Ureter (tissue), 1 donor: ENCODE measurements at places on chromosomes 13 and 19.

GRCh38 chr13:37488726-37489125, 109.8 kb downstream of the POSTN start:
- DNase-seq = no peak

DNA sequence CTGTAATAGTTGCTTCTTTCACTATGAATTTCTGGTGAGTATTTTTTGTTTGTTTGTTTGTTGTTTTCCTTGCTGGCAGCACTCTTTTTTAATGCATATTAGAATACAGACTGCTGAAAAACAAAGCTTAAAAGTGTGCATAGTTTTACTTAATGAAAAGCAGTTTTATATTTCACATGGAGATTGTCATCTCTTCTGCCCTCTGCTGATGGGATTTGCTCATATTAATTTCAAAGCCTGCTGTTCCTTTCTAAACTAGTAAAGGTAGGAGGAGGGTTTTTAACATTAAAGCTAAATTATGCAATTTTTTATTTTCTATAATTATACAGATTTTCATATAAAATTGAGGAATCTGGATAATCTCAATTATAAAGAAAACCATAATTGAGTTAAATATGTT, 692.6 kb upstream of the SLITRK1 start:
- no peak for DNase-seq

GRCh38 chr13:74322562-74322961, 188.4 kb upstream of the KLF12 start:
- no peak for DNase-seq

GRCh38 chr19:38840583-38840968, 9.0 kb upstream of the ECH1 start:
- DNase-seq = no peak

- no peak for DNase-seq
These were observed 194.3 kb downstream of the GPC6 start for GRCh38 chr13:93420887-93421286.

- peak; percentile 66 for DNase-seq
These were observed 36.2 kb upstream of the GARRE1 start for GRCh38 chr19:34217952-34218817.

DNA sequence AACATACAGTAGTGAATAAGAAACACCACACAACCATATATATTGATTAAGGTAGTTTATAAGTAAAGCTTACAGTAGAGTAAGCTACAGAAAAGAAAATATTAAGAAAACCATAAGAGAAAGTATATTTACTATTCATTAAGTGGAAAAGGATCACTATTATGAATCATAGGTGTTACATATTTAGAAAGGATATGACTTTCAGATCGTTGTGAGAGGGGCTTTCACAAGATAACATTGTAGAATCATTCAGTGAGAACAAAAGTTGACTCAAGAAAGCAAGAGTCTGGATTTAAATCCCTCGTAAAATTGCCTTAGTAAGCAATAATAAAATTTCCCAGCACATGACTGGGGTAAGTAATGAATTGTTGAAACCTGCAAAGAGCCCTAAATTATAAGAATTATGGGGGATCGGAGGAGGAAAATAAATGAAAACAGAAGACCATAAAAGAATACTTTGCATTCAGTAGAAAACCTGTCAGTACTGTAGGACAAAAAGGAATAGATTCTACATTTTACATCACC, 6.0 kb downstream of the UFM1 start:
- no peak for DNase-seq

GRCh38 chr13:55517312-55517711, 1623.4 kb upstream of the PRR20A start:
- no peak for DNase-seq

- no peak for DNase-seq
These were observed 22.9 kb downstream of the FBN3 start for GRCh38 chr19:8126511-8126910.

DNA sequence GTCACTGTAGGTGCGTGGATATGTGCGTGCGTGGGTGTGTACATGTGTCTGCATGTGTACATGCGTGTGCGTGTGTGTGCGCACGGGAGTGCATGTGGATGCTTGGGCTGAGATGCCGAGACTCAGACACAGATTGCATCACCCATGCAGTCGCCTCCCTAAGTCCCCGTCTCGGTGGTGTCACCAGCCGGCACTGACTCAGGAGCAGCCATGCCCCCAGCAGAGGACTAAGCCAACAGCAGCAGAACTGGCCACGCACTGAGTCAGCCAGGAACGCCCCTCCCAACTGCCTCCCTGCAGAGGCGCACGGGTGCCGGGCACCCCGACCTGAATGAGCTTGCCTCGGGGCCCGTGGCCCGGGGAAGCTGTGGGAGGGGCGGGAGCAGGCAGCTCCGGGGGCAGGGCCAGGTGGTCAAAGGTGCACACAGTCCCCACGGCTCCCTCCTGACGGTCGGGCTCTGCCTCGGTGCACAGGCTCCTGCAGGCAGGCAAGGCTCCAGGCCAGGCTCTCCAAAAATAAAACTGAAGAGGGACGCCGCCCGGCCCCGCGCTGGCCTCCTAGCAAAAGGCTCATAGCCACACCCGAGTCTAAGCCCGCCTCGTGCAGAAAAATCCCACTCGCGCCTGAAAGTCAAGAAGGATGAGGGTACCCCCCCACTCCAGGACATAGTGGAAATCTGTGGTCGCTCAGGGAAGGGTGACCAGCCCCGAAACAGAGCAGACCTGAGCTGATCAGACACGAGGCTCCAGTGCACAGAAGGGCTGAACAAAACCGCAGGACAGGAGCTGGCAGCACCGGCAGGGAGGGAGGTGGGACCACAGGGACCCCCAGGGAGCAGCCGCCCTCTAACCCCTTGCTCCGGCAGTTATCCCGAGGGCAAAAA, 49.2 kb downstream of the GADD45B start:
- DNase-seq = peak; percentile 74

DNA sequence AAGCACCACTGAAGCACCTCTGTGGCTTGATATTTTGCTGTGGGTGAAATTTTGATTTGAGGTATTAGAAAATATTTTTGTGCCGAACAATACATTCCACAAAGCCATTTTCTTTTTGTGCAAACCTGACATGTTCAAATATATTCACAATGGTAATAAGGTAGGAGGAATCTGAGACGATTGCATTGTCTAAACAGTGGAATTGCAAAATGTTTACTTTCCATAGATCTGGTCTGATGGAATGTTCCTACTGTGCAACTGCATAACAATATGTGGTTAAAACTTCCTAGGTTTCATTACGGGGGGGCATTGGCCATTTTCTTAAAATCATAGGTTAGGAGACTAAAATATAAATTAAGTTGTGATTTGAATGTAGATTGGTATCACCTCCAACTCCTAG, 42.7 kb upstream of the AKAP11 start:
- DNase-seq = no peak

- DNase-seq = no peak
These were observed 85.8 kb downstream of the EPSTI1 start for GRCh38 chr13:42906257-42906656.

DNA sequence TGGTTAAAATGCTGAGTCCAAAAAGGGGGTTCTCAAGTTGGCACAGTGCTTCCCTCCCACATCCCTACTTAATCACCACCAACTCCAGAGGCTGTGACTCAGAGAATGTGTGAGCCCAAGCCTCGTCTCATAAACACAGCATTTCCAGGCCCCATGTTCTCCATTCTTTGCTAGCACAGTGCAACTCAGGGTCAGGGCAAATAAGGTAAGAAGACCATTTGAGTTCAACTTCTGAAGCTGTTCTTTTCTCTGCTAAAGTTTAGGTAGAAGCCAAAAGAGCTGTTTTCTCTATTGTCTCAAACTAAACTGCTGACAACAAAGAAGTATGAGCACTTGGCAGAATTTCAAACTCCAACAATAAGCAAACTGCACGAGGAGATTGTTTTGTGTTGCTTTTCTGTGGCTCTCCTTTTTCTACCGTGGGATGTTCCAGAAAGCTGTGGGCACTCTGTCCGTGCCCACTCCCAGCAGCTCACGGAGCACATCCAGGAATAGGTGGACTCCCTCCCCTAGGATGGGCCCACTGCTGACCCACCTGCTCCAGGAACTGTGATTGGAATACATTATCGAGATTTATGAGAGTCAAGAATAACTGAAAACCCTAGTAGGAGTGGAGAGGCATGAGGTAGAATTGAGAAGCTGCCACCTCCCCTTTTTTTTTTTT, 494.3 kb downstream of the COG6 start:
- DNase-seq = no peak

- DNase-seq = peak; percentile 80
These were observed at the start of gene ZNF728 for GRCh38 chr19:23002690-23003422. Gene ZNF728 (minus strand): TSS chr19:23003176. CDS start chr19:23003030, 146 bp downstream.

DNA sequence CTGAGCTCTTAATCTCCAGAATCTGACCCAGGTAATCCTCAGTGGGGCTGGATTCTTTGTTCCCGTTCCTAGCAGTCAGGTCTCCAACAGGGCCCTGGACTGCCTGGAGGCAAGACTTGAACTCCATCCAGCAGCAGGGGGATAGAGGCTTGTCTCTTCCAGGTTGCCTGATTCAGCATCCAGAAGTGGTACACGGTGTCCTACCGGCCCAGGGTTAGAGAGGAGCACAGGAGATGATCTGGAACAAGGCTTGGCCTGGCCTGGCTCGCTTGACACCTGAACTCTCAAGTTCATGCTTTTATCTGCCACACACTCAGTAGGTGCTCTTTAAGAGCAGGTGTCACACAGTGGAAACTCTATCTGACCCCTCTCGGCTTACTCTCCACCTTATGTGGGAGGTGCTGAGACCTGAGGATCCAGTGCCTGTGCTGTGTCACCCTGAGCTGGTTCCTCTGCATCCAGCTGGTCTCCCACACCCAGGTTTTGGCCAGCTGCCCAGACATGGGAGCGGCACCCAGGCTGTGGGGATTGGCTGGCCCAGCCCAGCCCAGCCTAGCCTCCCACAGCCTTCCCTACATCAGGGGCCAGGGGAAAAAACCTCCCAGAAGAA, at the start of gene CYP4F3:
Gene CYP4F3 (plus strand): TSS at position 604 of the 610 bp plus-strand sequence. CDS start 519 bp downstream, outside the sequence.
- peak; percentile 94 for DNase-seq

DNA sequence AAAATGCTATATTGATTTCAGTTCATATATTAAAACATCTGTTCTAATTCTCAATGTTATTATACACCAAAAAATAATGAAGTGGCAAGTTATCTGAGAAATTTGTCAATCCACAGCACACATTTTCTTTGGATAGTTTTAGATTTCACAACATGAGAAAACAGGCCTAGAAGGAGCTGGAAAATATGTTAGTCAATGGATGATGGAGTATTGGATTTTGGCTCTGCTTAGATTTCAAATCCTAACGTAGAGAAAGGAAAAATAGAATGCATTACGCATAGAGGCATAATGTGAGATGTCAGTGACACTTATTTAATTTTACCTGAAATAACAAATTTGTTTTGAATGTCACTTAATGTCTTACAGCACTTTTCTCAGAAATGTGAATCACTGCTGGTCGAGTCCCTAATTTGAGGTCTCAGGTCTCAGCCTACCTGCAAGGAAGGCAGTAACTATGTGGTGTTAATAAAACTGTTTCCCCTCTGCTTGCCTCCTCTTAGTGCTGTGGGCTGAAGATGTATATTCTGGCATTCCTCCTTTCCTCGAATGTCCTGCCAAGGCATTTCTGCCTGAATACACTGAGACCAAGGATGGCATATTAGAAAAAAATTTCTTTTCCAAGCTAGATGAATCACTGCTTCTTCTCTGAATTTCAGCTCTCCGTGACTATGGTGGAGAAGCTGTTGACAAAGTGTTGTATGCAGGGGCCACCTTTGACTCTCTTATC, 232.4 kb downstream of the POSTN start:
- no peak for DNase-seq

DNA sequence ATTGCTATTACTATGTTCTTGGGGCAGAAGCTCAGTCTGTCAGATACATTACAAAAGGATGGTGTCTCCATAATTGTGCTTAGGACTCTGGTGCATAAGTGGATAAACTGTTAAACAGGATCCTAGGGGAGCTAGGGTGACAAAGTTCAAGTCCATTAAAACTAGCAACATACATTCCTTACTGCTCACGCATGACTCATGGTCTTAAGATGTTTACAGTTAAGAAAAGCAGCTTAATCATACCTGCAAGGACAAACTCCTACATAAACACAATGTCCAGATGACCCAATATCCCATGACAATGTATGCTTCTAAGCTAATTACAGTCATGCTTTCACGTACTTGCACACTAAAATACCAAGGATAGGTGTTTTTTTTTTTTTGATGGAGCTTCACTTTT, 3.5 kb upstream of the ZNF701 start:
- DNase-seq = no peak

GRCh38 chr13:95552539-95553441, at the start of gene CLDN10:
Gene CLDN10 (plus strand): TSS chr13:95552720. CDS start chr13:95552754, 34 bp downstream.
- no peak for DNase-seq

- no peak for DNase-seq
These were observed 1.6 kb downstream of the ZNF71 start for GRCh38 chr19:56596676-56597075.
